ENCODE measurements at places on chromosomes 1 and 21.

GRCh38 chr1:238248356-238248755 lies 357.6 kb upstream of the ZP4 start:
- DNase-seq, result no peak

GRCh38 chr1:20830378-20830777 lies 43.3 kb upstream of the HP1BP3 start:
- DNase-seq, result no peak

DNA sequence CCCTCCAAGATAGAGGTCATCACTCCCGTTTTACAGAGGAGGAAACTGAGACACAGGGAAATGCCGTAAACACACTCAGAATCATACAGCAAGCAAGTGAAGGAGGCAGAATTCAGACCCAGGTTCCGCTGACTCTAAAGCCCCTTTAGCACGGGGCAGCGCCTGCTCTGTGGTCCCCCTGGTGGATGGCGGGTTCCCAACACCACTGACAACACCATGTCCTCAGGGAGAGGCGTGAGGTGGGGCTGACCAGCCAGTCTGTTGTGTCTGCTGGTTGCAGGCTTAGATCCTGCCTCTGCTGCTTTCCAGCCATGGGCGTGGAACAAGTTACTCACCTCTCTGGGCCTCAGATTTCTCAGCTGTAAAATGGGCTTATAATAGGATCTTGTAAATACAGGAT lies 617.3 kb downstream of the MATN1 start:
- peak; percentile 40 for DNase-seq

DNA sequence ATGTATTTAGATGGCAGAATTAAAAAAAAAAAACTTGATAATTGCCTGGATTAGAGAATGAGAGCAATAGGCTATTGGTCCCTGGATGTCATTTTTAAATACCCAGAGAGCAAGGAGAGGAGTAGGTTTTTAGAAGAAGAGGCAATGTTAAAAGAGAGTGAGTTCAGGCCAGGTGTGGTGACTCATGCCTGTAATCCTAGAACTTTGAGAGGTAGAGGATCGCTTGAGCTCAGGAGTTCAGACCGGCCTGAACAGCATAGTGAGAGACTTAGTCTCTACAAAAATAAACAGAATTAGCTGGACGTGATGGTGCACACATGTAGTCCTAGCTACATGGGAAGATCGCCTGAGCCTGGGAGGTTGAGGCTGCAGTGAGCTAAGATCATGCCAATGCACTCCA lies 15.9 kb upstream of the MUTYH start:
- DNase-seq, result no peak

GRCh38 chr1:118160806-118161205 lies 24.2 kb downstream of the SPAG17 start:
- DNase-seq, result peak; percentile 66

DNA sequence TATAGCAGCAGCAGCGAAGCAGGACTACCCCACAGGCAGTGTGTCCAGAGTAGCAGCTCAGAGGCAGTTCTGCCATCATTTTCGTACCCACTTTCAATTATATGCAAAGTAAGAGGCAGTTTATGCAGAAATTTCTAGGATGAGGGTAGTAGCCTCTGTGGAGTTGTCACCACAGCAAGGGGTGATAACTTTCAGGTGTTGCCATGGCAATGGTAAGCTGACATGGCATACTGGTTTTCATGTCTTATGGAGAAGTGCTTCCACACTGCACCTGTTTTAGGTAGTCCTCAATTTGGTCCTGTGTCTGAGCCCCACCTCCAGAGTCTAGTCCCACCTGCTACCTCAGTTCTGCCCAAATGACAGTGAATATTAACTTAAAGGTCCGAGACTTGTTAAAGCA lies 133.3 kb upstream of the SYT6 start:
- no peak for DNase-seq

DNA sequence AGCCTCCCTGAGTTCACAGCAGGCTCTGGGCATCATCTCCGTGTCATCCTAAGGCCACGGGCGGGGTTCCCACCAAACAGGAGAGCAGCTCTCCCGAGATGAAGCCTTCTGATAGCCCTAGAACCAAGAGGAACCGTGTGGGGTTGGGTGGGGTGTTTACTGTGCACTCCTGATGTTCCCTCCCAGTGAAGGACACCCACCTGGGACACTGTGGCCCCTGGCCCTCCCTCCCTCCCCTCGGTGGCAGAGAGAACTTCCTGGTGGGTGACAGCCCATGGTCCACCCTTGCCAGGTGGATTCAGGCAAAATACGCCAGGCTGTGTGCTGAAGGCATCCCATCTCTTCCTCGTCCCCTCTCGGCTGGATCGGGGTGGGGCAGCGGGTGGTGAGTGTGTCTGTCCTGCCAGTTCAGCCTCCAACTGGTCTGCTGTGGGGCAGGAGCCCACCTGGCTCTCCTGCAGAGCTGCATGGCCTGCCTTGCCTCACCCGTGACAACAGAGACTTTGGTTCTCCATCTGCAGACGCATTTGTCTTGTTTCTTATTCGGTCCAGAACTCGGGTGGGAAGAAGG lies 15.6 kb upstream of the C1orf174 start:
- DNase-seq, result no peak

DNA sequence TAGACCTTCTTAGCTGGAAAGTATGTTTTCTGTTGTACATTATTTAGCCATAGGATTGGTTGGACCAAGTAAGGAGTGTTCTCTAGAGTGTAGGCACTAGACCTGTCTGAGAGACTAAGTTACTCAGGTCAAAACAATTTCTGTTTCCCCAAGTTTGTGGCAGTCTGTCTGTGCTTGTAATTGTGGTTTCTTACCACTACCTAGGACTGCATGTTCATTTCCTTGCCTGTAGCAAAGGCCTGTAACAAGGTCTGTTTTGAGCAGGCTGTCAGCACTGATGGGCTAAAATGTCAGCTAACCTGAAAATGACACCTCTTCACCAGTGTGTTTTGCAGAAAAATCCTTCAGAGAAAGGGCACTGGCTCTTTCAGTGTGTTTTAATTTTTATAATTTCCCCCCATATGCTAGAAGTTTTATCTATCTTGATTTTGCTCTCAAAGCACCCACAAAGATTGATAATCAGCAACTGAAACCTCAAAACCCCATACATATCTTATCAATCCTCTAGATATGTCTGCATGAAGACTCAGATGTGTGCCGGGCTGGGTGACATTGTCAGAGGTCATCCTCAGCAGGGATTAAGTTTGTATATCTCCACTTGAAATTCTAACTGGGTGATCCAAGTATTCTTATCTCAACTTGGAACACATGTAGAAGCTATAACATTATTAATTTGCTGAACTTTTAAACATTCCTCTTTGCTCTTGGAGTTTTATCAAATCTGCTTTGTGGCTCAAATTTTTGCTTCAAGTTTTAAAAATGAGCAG lies 50.7 kb upstream of the ST6GALNAC3 start:
- DNase-seq, result peak; percentile 53

GRCh38 chr1:13714851-13715250 lies 14.9 kb downstream of the PRDM2 start:
- no peak for DNase-seq

- DNase-seq, result peak; percentile 73
Measured at GRCh38 chr1:18875107-18875795, 15.8 kb upstream of the TAS1R2 start.

DNA sequence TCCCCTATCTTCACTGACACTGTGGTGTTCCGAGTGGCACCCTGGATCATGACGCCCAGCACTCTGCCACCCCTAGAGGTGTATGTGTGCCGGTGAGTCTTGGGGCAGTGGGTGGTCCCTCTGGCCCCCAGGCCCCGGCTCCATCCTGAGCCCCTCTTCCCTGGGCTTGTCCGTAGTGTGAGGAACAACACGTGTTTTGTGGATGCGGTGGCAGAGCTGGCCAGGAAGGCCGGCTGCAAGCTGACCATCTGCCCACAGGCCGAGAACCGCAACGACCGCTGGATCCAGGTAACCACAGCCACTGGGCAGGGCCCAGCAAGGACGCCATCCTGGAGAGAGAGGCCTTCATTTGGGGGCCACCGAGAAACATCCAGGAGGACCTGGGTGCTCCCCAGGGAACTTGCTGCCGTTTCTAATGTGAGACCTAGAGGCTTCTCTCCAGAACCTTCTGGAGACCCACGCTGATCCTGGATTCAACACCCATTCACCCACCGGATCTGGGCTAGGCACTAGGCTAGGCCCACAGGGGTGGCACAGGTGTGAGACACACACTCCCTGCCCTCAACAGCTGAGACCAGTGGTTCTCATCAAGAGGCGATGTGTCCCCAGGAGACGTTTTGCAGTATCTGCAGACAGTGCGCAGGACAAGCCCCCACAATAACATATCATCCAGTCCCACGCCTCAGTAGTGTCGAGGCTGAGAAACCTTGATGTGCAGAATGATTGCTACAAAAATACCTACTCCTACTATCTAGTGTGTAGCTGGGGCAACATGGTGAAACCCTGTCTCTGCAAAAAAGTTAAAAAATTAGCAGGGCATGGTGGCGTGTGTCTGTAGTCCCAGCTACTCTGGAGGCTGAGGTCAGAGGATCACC lies 22.2 kb downstream of the PADI3 start:
- DNase-seq, result no peak

DNA sequence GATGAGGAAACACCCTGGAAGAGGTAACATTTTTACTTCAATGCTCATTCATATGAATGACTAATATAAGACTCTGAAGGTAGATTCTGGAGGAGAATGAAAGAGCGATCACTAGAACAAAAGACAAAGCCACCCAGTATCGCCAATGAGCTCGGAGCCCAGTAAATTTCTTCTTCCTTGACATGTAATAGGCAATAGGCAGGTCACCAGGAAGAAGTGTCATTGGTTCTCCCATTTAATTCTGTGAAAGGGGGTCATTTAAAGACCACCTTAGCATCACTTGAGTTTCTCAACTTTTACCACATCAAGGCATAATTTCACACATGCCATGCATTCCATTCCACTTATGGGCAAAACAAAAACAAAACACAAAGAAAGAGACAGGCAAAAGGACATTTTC lies 7.9 kb downstream of the TNFSF18 start:
- DNase-seq, result peak; percentile 39

GRCh38 chr1:1759456-1760344 lies 18.6 kb downstream of the NADK start:
- no peak for DNase-seq

- peak; percentile 8 for DNase-seq
Measured at GRCh38 chr1:71885171-71885570, 397.2 kb downstream of the NEGR1 start.

GRCh38 chr1:206766251-206766856 lies 4.2 kb upstream of the IL19 start:
- DNase-seq, result peak; percentile 63

- DNase-seq, result peak; percentile 4
Measured at GRCh38 chr1:110829955-110830553, 42.9 kb upstream of the CD53 start.

DNA sequence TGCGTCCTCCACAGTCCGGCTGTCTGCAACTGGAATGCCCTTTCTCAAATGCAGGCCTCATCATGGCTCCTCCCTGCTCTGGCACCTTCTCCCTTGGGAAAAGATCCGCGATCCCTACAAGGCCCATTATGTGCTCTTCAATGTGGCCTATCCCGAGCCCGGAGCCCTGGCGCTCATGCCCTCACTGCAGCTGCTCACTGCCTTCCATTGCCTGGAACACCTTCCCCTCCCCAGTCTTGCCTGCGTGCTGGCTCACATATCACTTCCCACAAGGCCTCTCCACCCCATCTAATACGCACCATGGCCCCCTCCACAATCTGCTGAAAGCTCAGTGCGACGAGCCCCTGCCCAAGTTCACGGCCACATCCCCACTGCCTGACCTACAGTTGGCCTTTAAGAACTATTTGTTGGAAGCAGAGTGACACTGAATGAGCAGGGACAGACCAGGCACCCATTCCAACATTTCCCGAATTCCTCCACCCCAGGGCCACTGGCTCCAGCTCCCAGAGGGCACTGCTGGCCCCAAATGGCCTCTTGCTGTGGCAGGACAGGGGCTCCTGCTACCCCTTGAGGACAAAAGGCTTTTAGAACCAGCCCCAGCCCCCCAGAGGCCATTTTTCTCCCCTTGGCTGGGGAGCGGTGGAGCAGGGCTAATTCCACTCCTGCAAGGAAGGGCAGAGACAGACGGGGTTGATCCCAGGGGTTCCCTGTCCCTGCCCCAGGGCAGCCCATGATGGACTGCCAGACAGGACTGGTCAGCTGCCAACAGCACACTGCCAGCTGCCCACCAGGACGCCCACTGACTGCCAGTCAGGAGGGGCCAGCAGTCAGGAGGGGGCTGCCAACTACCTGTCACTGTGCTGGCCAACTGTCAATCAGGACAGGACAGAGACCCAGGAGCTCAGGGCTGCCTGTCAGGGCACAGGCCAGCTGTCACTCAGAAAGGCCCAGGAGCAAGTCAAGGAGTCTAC lies 64.8 kb downstream of the DHRS3 start:
- peak; percentile 23 for DNase-seq

- no peak for DNase-seq
Measured at GRCh38 chr1:205500240-205501233, 3.9 kb upstream of the CDK18 start.

DNA sequence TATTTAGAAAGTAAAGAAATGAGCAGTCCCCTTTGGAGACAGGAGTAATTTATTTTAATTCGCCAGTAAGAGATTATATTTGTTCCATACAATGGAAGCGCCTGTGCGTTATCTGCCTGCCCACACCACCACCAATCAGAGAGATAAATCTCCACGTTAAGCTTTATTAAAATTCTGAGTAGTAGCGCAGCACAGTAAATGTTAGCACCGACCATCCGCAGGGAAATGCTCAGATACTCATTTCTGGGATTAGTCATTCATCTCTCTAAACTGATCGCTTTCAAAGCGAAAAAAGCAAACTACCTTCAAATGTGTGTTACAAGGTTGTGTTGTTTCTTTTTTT lies 1.2 kb downstream of the ETS2 start:
- peak; percentile 48 for DNase-seq

GRCh38 chr1:206634365-206635079 lies 814 bp upstream of the DYRK3 start:
- DNase-seq, result peak; percentile 91

- DNase-seq, result peak; percentile 41
Measured at GRCh38 chr1:201999625-202000238, 10.7 kb upstream of the ELF3 start.

DNA sequence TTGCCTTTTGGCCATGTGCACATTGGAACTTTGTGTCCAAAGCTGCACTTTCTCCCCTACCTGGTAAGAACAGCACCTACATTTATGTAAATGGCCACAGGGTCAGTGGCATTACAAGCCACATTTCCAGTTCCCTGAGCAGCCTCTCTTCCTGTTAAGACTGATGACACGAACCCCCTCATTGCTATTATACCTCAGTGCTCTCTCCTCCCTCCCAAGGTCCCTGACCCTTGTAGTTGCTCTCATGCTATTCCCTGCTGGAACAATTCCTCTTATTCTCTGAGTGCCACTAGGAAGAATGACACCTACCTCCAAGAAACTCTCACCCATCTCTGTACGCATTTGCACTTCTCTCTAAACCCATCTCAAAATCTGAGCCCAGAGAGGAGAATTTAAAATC lies 14.9 kb upstream of the VAV3 start:
- DNase-seq, result no peak

GRCh38 chr1:1245178-1245816 lies 1.2 kb downstream of the C1QTNF12 start:
- no peak for DNase-seq

GRCh38 chr1:107450899-107451664 lies 310.2 kb downstream of the NTNG1 start:
- DNase-seq, result no peak

GRCh38 chr21:45892156-45892915 lies 89.2 kb upstream of the COL6A1 start:
- no peak for DNase-seq
